Stimulated activated CD4-positive, alpha-beta T cell treated with anti-CD3 and anti-CD28 coated beads, Interleukin-4, amount 100 ng/mL, for 48 hours (primary cell): ENCODE measurements at places on chromosomes 5 and 9.

DNA sequence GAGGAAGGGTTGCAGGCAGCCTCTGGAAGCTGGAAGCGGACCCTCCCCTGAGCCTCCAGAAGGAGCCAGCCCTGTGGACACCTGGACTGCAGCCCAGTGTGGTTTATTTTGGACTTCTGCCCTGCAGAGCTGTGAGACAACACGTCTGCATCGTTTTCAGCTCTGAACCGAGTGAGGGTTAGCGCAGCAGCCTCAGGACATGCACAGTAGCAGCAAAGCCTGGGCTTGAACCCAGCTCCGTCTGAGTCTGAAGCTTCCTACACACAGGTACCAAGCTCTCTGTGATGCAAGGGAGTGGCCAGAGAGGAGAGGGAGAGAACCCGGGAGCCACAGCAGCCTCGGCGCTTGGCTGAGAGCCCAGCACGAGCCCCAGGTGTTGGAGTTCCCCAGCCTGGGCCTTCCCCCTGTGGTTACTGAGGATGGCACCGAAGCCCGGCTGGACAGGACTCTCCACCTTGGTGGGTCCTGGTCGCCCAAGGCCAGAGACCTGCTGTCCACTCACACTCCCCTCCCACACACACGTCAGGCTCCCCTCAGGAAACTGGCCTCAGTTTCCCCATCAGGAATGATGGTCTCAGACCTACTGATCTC is 128.2 kb downstream of the OLFM1 start:
- no peak for DNase-seq

DNA sequence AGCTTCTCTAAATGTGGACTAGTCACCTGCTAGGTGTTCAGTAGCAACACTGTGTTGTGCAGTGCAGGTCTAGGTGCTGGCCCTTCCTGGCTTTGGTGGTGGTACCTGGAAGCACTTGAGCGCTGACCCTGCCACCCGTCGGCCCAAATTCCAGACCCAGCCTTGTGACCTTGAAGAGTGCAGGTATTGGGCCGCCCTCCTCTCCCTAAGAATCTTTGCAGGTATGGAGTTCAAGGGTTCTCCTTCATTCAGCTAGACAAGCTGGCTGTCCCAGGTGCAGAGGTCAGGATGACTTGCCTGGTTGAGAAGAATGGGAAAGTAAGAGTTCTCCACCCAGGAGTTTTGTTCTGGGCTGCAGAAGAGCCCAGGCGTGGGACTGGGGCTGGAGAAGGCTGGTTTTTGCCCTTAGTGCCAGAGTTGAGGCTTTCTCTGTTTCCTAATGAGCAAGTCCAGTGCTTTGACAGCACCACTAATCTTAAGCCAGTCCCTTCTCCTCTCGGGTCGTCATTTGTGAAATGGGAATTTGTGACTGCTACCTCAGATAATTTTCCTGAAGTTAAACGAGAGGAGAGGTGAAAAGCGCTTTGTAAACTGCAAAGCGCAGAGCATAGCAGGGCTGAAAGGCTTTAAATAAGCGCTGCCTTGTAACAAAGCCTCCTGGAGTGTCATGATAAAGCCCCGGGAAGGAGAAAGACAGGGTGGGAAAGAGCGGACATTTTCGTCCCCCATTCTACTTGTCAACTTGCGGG is 4.0 kb downstream of the FOXE1 start:
- no peak for DNase-seq

GRCh38 chr5:134204575-134204974 is 21.3 kb downstream of the PPP2CA start:
- DNase-seq = no peak

DNA sequence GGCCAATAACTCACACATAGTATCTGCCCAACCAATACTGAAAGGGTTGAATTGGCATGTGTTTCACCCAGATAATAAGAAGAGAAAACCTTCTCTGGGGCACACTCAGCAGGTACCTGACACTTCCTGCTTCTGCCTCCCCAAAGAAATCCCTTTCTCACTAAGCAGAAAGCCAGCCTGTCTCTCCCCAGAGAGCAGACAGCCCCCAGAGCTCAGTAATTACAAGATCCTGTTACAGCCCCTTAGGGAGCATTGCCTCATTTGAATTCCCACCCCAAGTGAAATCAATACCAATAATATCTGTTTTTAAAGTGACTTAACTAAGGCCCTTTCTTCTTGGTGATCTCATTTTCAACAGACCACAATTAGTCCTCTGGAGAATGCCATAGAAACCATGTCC is 38.5 kb upstream of the FOXI1 start:
- DNase-seq = no peak

- no peak for DNase-seq
Observed at GRCh38 chr9:96148634-96149532, 153.1 kb downstream of the HSD17B3 start.

GRCh38 chr5:170216257-170216864 is 16.4 kb upstream of the C5orf58 start:
- no peak for DNase-seq
